Activated naive CD8-positive, alpha-beta T cell treated with anti-CD3 and anti-CD28 coated beads, Interleukin-2, amount 50 U/mL, for 24 hours (primary cell): ENCODE measurements at places on chromosomes 5 and 9.

- no peak for DNase-seq
Measured at GRCh38 chr9:124267271-124267807, 9.6 kb downstream of the NEK6 start.

GRCh38 chr9:76462126-76462525 is 3.1 kb downstream of the GCNT1 start:
- DNase-seq: no peak

DNA sequence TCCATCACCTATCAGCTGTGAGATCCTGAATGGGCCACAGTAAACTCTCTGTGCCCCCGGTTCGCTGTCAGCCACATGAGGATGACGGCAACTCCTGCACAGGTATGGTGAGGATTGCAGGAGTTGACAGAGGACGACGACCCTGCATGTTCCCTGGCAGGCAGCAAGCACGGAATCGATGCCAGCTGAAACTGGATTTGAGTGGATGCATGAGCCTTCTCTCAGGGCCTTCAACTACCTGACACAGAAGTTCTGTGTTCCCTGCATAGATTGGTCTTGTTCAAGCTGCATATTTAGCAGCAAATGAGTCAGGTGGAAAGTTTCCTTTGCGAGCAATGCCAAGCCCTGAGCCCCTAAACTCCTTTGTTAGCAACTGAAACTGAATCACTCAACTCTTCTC is 69.6 kb upstream of the PTCH1 start:
- DNase-seq: no peak

DNA sequence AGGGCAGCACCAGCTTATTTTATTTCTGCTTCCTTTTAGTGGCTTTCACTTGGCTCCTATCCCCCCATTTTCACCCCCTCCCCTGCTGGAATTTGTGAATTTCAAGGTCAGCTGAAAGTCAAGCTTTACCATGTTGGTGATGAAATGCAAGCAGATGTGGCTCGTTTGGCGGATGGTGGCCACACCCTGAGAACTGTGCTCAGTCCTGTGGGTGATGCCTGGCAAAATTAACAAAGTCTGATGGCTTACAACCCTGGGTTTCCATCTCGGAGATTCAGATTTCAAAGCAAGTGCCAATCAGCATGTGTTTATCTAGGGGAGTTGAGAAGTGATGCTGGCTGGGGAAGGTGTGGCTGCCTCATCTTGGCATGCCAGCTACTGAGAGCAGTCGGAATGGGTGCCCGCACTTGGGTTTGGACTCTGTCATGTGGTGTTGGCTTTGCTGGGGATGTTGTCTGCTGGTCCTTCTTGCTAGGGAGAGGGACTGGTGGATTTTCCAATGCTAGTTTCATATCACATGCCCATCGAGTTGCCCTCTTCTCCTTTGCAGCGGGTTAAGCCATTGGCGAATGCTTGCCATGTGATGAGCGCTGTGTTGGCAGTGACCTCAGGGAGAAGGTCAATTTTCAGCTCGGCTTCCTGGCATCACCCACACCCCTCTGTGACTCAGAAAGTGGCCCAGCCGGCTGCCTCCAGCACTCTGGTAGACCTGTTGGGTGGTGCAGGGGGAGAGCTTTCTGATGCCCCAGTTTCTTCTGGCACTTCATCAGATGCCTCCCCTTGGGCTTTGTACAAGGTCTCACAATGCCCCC is 77.0 kb upstream of the PITX1 start:
- no peak for DNase-seq

GRCh38 chr5:135364421-135365262 is 34.4 kb downstream of the MACROH2A1 start:
- DNase-seq: no peak

DNA sequence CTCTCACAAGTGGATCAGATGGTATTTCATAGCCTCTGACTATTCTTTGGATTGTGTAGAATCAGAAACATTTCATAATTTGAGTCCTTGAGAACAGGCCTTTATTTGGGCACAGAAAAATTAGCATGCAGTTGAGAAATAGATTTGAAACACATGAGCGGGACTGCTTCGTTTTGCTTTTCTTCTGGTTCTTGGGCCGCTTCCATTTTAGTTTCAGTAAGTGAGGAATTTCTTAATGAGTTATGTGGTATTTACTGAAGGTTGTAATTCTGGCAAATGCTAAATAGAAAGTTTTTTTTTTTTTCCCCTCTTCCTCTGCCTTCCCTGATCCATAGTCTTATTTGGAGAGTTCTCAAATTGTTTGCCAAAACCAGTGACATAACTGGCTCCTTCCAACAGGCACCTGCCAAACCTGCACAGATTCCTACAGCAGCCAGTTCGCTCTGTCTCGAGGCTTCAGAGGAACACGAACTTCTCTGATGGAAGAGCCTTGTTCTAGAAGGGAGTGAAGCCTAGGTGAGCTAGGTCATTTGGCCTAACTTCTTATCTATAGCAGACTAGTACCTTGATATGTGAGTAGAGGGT is 71.2 kb upstream of the SLC28A3 start:
- DNase-seq: no peak

DNA sequence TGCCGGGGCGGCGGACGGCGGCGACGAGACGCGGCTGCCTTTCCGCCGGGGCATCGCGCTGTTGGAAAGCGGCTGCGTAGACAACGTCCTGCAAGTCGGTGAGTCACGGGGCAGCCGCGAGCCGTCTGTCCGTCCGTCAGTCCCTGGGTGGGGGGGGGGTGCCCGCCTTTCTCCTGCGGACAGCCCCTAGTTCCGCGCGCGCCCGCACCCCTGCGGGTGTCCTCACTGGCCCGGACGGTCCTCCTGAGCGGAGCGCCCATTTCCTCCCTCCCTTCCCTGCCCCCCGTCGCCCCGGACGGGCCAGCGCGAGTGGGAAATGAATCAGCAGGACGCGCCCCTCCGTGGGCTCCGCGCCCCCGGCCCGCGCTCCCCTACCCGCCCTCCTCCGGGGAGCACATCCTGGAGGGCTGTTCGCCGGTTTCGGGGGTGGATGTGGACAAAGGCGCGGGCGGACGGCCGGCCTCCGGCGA is 828 bp downstream of the ZSWIM6 start:
- DNase-seq: peak; percentile 40

DNA sequence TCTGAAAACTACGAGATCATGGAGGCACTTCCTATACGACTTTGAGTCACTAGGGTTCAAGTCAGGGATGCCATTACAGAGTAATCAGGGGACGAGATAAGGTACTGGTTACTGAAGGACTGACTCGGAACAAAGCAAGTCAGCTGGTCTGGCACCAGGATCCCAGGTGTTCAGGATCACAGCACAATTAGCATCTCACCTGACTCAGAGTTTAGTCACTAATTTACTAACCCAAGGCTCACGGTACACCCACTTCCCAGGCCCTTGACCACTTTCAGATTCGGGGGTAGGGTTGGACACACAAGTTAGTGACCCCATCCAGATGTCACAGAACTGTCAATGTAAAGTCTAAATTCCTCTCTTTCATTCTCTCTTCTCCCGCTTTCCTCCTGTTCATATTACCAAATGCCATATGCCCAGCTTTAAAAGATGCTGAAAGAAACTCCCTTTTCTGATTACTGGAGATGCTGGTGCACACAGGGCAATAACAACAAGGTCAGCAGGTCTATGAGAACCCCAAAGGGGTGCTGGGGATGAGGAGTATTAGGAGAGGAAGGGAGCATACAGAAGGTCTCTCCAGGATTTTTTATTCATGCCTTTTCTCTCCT is 657.8 kb downstream of the TLE1 start:
- no peak for DNase-seq

GRCh38 chr5:166938071-166938470 is 1353.4 kb upstream of the WWC1 start:
- no peak for DNase-seq

DNA sequence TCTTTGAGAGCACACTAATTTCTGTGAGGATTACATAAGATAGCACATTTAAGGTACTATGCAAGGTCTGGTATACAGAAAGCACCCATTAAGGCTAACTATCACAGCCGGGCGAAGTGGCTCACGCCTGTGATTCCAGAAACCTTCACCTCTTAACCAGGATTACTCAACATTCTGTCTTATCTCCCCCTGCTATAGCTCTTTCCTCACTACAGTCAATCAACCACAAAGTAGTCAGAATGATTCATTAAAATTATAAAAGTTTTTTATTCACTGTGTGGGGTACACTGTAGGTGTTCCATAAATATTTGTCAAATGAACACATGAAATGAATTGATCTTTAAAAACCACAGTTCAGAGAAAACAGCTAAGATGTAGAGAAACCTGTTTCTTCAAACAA is 48.7 kb downstream of the CHD1 start:
- peak; percentile 7 for DNase-seq

DNA sequence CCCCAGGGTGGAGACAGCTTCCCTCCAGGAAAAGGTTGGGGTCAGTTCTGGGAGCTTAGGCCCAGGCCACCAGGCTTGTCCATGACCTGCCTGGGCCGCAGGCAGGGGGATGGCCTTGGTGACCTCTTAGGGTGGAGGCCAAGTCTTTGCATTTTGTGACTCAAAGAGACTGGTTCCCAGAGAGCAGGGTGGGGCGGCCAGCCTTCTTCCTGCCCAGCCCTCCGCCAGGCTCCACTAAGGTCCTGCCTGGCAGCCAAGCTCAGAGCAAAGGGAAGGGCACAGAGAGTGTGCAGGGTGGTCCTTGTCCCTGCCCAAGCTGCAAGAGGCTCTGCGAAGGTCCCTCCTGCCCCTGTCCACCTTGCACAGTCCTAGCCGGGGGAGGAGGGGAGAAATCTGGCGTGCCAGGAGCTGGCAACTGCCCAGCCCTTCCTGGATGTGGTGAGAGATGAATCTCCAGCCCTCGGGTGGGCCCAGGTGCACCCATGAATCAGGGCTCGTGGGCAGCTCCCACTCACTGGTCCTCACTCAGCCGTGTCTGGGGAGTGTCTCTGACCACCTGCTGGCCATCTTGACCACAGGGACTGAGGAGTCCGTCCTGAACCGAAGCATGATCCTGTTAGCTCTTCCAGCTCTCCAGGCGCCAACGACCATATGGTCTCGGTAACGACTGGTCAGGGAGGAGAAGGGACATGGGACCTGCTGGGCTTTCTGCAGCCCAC is 2.3 kb upstream of the PTGDS start:
- no peak for DNase-seq

GRCh38 chr9:134358662-134359319 is 32.5 kb downstream of the RXRA start:
- DNase-seq: no peak

DNA sequence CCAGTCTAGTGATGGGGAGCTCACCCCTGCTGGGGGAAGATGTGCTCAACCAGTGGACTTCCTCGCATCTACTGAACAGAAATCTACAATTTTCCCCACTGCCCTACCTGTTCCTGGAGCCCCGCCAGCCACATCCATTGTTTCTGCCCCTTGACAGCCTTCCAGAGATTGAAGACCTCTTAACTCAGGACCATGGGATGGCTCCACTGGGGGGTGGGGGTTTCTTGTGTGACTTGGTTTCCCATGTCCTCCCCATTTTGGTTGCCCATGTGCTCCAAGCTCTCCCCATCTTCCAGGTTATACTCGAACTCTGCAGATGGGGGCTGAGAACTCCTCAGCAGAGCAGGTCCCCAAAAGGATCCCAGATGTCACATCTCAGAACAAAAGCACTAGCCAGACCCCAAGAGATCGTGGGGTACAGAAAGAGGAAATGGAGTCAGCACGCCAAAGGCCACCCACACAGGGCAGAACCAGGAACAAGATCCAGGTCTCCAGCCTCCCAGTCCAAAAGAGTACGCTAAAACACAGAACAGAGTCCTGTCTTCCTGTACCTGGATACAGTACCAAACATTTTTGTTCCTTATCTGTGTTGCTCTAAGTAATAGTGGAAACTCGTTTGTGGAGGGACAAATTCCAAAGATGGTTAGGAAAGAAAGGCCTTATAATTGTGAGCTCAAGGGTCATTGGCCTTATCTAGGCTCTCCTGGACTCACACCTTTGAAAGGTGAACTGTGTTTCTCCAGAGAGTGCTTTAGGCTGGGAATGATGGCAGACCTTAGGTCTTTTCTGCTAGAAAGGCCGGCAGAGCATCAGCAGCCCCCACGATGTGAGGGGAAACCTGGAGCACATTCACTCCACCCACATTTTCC is 15.8 kb downstream of the CORO2A start:
- no peak for DNase-seq

- no peak for DNase-seq
Measured at GRCh38 chr5:132182359-132183040, 45.2 kb downstream of the P4HA2 start.

DNA sequence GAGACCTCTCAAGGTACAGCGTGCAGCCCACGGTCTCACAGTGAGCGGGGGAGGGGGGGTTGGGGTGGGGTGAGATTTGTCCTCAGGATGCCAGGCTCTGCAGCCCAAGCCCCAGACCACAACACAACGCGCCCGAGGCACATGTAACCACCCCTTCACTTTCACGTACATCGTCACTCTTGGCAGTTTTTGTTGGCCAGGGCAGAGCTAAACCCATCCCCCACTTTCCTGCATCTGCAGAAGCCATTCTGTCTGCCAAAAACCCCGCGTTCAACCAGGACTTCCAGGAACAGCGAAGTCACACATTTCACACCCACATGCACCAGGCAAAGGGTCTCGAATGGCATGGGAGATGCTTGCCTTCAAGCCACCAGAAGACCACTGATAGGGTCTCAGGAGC is 9.4 kb upstream of the SMIM23 start:
- no peak for DNase-seq

DNA sequence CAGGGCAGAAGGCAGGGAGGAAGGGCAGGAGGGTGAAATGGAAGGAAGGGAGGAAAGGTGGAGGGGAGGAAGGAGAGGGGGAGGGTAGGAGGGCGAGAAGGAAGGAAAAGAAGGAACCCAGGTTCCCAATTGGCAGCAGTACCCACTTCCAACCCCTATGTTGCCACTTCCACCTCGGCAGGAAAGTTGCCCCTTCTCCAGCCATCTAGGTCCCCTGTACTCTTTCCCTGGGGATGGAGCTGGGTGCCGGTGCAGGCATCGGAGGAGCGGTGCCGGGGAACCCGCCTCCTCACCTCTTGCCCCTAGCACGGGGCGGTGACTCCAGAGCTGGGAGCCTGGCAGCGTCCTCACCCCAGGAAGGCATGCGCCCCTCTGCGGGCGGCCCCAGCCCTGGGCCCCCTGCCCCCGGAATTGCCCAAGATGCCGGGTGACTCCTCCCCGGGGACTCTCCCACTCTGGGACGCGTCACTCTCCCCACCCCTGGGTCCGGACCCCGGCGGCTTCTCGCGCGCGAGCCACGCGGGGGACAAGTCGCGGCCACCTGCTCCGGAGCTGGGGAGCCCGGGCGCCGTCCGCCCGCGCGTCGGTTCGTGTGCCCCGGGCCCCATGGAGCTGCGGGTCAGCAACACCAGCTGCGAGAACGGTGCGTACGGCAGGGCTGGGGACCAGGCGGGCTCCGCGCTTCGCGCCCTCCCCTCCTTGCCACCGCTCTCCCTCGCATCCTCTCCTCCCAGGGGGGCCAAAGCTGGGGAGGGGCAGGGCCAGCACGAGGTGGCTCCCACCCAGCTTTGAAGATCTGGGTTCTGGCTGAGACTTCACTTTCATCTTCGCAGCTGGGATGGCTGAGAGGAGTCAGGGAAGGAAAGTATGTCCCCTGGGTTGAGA is at the start of gene NIPAL4:
Gene NIPAL4 (plus strand): TSS at position 499 of the 885 bp plus-strand sequence. CDS start 108 bp downstream, at position 607.
- peak; percentile 56 for DNase-seq
